ENCODE measurements at places on chromosomes 2 and 18. TPM values are rescaled to one million over a fixed set of nuclear protein-coding genes. Genes with fewer than 3 reads are reported as not detected.

The FBLN7 gene
- total RNA-seq: 0.44 TPM

The KCTD1 gene
- total RNA-seq: 40.0 TPM

The CRYGC gene
- total RNA-seq: not detected

The PLGLB1 gene
- 0.53 TPM for total RNA-seq

The ERICH2 gene
- total RNA-seq: not detected

The RBMS1 gene
- 46.0 TPM for total RNA-seq

The KIF1A gene
- 1.4 TPM for total RNA-seq

The CNGA3 gene
- not detected for total RNA-seq

The IWS1 gene
- 38.9 TPM for total RNA-seq

The SLC9A2 gene
- 3.0 TPM for total RNA-seq

The NOSTRIN gene
- 2.7 TPM for total RNA-seq

All from A549 treated with Hydrocortisone at 1 μM for 4 hours (cell line).